ENCODE measurements at places on chromosomes 7 and 10. TPM values are rescaled to one million over a fixed set of nuclear protein-coding genes. Genes with fewer than 3 reads are reported as not detected.

ANKRD7 gene
- total RNA-seq: 0.36 TPM

SLC13A1 gene
- total RNA-seq: not detected

TSPAN13 gene
- 13.9 TPM for total RNA-seq

MMP21 gene
- not detected for total RNA-seq

SORCS3 gene
- not detected for total RNA-seq

KAZALD1 gene
- total RNA-seq: 2.7 TPM

ANKRD30A gene
- 0.52 TPM for total RNA-seq

PDK4 gene
- 9.1 TPM for total RNA-seq

OPN1SW gene
- total RNA-seq: not detected

CCDC3 gene
- 1.2 TPM for total RNA-seq

OGA gene
- 64.1 TPM for total RNA-seq

RTKN2 gene
- total RNA-seq: 0.88 TPM

UCN3 gene
- total RNA-seq: not detected

KEL gene
- not detected for total RNA-seq

TMEM209 gene
- total RNA-seq: 13.7 TPM

GIMAP6 gene
- not detected for total RNA-seq

PRSS37 gene
- not detected for total RNA-seq

VSIR gene
- 34.4 TPM for total RNA-seq

CDH23 gene
- 2.0 TPM for total RNA-seq

TRPV5 gene
- total RNA-seq: not detected

ANKRD61 gene
- total RNA-seq: 0.75 TPM

DYDC2 gene
- 0.07 TPM for total RNA-seq

SPDYE16 gene
- not detected for total RNA-seq

SLIT1 gene
- total RNA-seq: 0.05 TPM

CPVL gene
- 0.34 TPM for total RNA-seq

TDRD1 gene
- not detected for total RNA-seq

KIAA1217 gene
- total RNA-seq: 2.1 TPM

MSMB gene
- total RNA-seq: not detected

TUBB8 gene
- total RNA-seq: 0.12 TPM

MMD2 gene
- total RNA-seq: not detected

IFIT3 gene
- 5.9 TPM for total RNA-seq

AP1S1 gene
- total RNA-seq: 149 TPM

VENTX gene
- not detected for total RNA-seq

SRGN gene
- 61.5 TPM for total RNA-seq

STEAP1B gene
- 0.13 TPM for total RNA-seq

FZD8 gene
- 7.2 TPM for total RNA-seq
